Ascending aorta (tissue), 2 donors: ENCODE measurements at places on chromosomes 11 and 22.

DNA sequence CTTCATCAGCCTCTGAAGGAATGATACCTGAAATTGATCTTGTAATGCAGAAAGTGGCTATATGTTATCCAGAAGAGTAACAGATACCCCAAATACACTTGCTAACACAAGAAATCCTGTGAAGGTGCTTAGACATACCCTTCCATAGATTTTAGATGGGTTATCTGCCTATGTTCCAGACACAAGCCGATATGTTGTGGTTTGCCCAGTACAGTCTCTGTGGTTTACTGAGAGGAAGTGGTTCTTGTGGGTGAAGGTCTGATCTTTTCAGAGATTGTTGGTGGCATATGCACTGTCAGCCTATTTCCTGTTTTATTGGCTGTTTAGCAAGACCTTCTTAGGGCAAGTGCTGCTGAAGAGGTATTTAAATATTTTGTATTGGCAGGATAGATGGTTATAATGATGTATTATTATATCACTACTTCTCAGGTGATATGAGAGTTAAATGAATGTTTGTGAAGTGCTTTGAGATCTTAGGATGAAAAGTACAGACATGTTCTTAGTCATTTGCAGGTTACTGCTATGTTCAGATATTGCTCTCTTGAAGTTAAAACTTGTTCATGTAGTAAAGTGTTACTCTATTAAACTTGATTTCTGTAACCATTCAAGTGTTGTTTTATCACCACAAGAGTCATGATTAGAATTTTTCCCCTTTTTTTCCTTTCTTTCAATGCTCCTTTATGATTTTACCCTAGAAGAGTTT lies 8.2 kb downstream of the ARHGEF12 start:
- peaks cover 10% of the 10 kb centered on the region for H3K4me1 ChIP-seq
- no peak overlapping the region for H3K27ac ChIP-seq
- DNase-seq = no peak
- H3K36me3 ChIP-seq = no peaks in the 10 kb centered on the region
- H3K27me3 ChIP-seq = no peaks in the 10 kb centered on the region

GRCh38 chr11:559712-560304 lies 730 bp downstream of the LMNTD2 start:
- H3K27me3 ChIP-seq = peaks cover 15% of the 10 kb centered on the region
- H3K36me3 ChIP-seq = no peaks in the 10 kb centered on the region
- H3K4me1 ChIP-seq = peaks cover 16% of the 10 kb centered on the region

GRCh38 chr11:12229450-12230229 lies 119.2 kb downstream of the MICAL2 start:
- H3K36me3 ChIP-seq = peaks cover 78% of the 10 kb centered on the region
- H3K4me3 ChIP-seq = no peak overlapping the region
- H3K27ac ChIP-seq = peak overlapping the region; percentile 94

DNA sequence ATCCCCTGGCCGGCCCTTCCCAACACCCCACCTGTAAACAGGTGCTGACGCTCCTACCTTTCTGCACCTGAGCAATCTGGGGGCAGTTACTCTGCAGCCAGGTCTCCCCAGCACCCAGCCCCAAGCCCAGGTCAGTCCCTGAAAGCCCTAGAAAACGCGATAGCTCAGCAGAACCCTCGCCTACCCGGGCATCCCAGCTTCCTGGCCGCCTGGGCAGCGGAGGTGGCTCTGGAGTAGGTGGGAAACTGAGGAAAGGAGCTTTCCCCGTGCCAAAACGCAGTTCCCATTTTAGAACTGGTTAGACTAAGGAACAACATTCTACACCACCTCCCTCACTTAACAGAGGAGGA lies 445 bp downstream of the SYTL2 start:
- H3K4me3 ChIP-seq = peak overlapping the region; percentile 89
- no peaks in the 10 kb centered on the region for H3K36me3 ChIP-seq
- DNase-seq = no peak
- no peaks in the 10 kb centered on the region for H3K27me3 ChIP-seq
- peak overlapping the region; percentile 62 for H3K27ac ChIP-seq

GRCh38 chr11:43135966-43136534 lies 175.7 kb upstream of the API5 start:
- DNase-seq = no peak
- H3K27me3 ChIP-seq = no peaks in the 10 kb centered on the region
- H3K36me3 ChIP-seq = no peaks in the 10 kb centered on the region
- H3K4me3 ChIP-seq = no peak overlapping the region

GRCh38 chr11:57240757-57241156 lies 3.7 kb upstream of the APLNR start:
- H3K27ac ChIP-seq = no peak overlapping the region
- H3K4me3 ChIP-seq = no peak overlapping the region
- no peaks in the 10 kb centered on the region for H3K36me3 ChIP-seq
- no peaks in the 10 kb centered on the region for H3K4me1 ChIP-seq
- no peak for DNase-seq
